Left renal pelvis (tissue), 4 donors: ENCODE measurements at places on chromosomes 3 and 15.

GRCh38 chr3:153252963-153253362 lies 90.9 kb downstream of the RAP2B start:
- DNase-seq: no peak

DNA sequence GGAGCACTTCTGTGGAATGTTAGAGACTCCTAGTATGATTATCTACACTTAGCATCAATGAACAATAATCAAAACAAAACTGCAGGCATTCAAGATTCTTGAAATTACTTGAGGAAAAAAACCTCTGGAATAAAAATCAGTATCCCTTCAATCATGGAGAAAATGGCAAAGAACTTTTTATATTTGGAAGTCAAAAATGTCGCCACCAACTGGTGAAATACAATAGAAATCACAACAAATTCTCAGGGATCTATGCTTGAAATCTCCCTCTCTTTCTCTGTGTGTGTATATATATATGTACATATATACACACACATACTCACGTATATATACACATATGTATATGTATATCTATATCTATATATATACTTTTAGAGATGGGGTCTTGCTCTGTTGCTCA lies 378.9 kb upstream of the ALCAM start:
- no peak for DNase-seq

DNA sequence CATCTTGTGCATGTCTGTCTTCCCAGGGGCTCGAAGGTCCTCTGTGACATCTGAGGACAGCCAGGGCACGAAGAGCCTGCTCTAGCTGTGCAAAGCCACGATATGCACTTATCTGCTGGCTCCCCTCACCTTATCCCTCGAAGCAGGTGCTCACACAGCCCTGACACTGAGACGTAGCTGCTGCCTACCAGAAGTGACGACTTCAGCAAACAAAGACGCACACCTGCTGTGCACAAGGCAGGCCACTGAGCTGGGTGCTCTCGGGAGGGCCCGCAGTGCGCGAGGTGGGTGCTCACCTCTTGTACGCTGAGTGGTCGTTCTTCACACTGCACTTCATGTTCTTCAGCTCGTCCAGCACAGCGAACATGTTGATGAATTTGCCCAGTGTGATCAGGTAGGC lies 37.3 kb downstream of the CYFIP1 start:
- no peak for DNase-seq

- no peak for DNase-seq
Measured at GRCh38 chr3:150899141-150899540, 6.1 kb downstream of the MINDY4B start.

DNA sequence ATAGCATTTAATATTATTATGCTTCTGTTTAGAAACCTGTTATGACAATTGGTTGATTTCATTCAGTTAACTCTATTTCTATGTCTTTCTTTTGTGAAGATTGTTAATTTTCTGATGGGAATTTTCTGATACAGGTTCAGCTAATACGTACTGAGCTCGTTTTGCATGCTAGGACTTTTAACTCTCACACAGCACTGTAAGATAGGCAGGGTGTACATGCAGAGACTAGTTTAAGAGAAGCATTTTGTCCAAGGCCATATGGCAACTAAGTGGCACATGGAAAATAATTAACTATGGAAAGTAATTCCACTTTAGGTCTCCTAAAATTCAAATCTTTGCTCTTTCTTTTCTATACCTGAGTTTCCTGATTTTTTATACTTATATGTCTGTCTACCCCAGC lies 81.9 kb downstream of the IL1RAP start:
- no peak for DNase-seq

GRCh38 chr3:48347500-48347899 lies 14.0 kb upstream of the SPINK8 start:
- no peak for DNase-seq

- no peak for DNase-seq
Measured at GRCh38 chr15:45136378-45136764, 6.6 kb downstream of the DUOX1 start.

DNA sequence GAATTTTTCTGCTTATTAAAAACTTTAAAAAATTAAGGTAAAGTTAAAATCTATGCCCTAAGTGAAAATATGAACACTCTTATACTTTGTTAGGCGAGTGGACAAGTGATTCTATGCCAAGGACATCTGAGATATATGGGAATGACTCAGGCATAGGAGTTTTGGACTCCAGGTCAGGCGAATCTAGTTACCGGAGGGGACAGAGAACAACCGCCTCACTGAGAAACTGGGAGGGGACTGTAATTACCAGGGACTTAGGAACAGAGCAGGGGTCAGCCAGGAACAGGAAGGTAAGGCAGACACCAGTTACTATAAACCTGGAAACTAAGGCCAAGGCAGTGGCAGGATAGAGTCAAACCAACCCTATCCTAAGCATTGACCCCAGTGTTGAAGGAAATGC lies 16.8 kb upstream of the ATP1B3 start:
- DNase-seq: no peak

GRCh38 chr3:105327662-105328337 lies 38.9 kb upstream of the ALCAM start:
- no peak for DNase-seq

DNA sequence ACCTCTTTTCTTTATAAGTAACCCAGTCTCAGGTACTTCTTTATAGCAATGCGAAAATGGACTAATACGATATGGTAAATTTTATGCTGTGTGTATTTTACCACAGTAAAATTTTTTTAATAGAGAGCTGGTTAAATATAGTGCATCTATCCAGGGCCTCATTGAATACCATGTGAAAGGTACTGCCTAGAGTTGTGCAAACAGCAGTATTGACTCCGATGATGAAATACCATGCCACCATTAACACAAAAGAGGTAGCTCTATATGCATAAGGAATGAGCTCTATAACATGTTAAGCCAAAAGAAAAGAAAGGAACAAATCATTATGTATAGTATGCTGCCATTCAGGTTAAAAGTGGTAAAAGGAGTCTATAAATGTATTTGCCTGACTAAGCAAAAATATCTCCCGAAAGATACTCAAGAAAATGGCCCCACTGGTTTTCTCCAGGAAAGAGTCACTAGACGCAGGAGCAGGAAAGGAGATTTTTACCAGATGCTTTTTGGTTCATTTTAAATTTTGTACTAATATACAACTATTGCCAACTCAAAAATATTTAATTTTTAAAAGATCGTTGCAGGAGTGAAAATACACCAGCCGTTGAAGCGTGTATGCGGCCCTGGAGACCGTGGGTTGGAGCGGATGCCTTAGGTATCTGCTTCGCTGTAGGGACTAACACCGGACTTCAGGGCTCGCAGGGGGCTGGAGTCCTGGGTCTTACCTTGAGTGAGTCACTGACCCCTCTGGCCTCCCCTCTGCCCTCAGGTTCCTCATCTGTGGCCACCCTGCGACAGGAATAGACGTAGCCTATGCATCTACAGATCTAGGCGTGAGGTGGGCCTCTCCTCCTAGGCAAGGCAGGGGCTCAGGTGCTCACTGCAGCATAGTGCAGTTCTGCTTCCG lies 120.1 kb downstream of the CHSY1 start:
- DNase-seq: no peak

- no peak for DNase-seq
Measured at GRCh38 chr15:60912984-60913697, 316.0 kb downstream of the RORA start.

GRCh38 chr15:53448232-53449015 lies 311.0 kb downstream of the WDR72 start:
- DNase-seq: no peak

DNA sequence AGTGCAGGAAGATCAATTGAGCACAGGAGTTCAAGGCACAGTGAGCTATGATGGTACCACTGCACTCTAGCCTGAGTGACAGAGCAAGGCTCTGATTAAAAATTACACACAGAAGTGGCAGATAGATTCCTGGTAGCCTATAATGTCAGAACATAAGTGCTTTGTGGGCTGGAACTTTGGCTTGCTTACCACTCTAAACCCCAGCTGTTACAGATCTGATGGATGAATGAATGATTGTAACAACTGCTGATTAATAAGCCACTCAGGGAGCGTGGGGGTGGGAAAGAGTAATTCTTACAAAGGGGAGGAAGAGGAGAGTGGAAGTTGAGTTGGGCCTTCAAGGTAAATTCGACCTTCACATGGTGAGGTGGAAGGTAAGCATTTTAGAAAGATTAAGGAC lies 40.9 kb upstream of the PTPN23 start:
- no peak for DNase-seq

DNA sequence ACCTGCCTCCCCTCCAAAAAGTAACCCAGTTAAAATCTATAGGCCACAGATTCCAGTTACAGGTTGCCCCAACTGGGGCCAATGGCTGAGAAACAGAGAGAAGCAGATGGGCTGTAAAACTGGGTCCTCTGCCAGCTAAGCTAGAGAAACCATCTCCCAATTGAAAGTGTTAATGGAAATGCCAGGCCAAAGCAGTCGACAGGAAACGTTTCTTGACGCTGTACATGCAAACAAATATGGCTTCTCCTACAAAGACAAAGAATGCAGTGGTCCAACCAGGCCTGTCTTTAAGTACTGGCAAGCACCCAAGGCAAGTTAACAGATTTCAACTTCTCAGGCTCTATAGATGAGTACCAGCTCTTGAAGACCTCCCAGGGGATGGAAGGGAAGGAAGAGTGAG lies 71.3 kb downstream of the MAGI1 start:
- DNase-seq: no peak

GRCh38 chr3:189836795-189837194 lies 205.6 kb downstream of the TP63 start:
- no peak for DNase-seq

GRCh38 chr3:86923071-86923491 lies 67.9 kb downstream of the VGLL3 start:
- DNase-seq: no peak

- DNase-seq: no peak
Measured at GRCh38 chr3:167780214-167780883, 44.8 kb downstream of the SERPINI1 start.

DNA sequence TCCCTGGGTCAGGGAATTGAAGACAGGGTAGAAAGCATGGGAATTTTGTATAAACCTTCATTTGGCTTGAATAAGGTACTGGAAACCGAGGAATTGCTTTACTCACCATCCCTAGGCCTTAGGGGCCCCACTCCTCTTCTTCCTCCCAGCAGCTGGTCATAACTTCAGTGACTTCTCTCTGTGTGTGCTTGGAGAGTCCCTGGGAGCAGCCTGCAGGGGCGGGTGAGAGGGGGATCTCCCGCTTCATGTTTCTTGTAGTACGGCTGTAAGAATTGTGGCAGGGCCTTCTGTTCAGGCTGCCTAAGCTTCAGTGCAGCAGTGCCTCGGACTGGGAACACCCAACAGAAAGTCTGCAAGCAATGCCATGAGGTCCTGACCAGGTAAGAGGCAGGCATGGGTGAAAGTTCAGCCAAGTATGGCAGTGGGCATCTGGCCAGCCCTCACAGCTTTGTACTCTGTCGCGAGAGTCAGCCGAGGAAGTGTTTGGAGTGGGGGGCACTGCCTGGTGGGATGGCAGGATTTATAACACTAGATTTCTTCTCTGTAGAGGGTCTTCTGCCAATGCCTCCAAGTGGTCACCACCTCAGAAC lies 1.7 kb upstream of the DNAJC17 start:
- no peak for DNase-seq

GRCh38 chr3:30470496-30470895 lies 135.9 kb upstream of the TGFBR2 start:
- no peak for DNase-seq

GRCh38 chr3:134988666-134989065 lies 193.6 kb downstream of the EPHB1 start:
- DNase-seq: no peak

GRCh38 chr3:142724682-142725356 lies 985 bp downstream of the TRPC1 start:
- DNase-seq: peak; percentile 23

GRCh38 chr3:42430781-42431532 lies 20.5 kb upstream of the LYZL4 start:
- DNase-seq: no peak

- no peak for DNase-seq
Measured at GRCh38 chr3:6351752-6352151, 509.2 kb upstream of the GRM7 start.

DNA sequence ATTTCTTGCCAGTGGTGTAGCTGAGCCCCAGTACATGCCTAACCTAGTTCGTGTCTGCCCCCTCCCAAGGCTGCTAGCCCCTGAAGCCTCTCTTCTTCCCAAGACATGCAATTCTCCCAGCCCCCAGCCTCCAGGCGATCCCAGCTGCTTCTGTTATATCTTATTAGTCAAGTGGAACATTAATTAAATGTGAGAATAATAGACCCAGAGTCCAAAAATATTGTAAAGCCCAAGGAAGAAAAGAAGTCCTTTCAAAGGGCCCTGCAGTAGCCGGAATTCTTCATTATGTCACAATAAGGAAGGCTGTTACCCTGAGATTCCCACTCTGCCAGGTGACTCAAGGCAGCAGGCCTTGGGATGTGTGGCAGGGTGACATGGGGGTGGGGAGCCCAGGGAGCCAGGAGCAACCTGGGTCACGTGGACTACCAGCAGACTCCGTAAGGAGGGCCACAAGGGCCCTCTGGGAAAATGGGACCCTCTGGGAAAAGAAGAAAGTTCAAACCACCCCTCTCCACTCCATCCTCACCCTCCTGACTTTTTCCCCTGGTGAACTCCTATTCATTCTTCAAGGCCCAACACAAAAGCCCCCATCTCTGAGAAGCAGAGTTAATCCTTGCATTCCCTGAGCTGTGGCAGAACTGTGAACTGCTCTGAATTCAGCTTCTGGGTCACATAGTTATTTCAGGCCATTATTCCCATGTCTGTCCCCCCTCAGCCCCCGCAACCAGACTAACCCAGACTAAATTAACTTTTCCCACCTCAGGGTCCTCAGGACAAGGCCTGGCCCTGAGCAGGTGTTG lies 21.8 kb upstream of the TRH start:
- no peak for DNase-seq

DNA sequence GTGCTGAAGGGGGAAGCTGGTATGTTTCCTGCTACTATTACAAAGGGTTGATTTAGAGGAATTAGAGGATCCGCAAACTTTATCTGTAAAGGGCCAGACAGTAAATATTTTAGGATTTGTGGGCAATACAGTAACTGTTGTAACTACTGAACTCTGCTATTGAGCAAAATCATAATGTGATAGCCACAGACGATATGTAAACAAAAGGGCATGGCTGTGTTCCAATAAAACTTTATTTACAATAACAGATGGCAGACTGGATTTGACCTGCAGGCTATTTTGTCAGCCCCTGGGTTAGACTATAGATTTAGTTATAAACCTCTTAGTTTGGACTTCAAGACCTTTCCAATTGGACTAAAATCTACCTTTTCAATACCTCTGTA lies 27.8 kb upstream of the KCNMB2 start:
- DNase-seq: no peak

DNA sequence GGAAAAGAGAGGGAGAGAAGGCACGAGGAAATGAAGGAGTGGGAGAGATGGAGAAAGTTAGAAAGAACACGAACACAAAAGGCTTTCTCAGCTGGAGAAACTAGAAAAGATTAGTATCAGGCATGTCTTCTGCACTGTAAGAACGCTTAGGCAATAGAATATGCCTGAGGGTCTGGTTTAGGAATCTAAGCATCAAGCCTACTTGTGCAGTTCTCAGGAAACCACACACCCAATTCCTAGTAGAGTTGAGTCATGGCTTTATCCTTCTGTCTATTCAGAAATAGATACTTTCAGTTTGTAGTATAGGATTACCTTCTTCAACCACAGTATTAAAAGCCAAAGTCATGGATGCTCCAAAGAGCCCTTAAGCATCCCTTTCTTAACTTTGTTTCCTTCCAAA lies 969.4 kb downstream of the NTRK3 start:
- no peak for DNase-seq
